ENCODE measurements at places on chromosomes 5 and 9. TPM values are rescaled to one million over a fixed set of nuclear protein-coding genes. Genes with fewer than 3 reads are reported as not detected.

The RPP25L gene
- polyA plus RNA-seq = 70.1 TPM

The NR2F1 gene
- polyA plus RNA-seq = 1.4 TPM

The S1PR3 gene
- polyA plus RNA-seq = 4.7 TPM

The ANKRD18A gene
- not detected for polyA plus RNA-seq

The ACER2 gene
- polyA plus RNA-seq = 1.4 TPM

The CNTNAP3B gene
- polyA plus RNA-seq = 1.9 TPM

The GRAMD2B gene
- polyA plus RNA-seq = 3.8 TPM

Data from psoas muscle (tissue), 8 donors.